Stimulated activated naive B cell treated with anti-CD40 and anti-IgM and Interleukin-4, amounts not matched to agents 10 μg/mL and 1 μg/mL and 100 μg/mL, for 72 hours (primary cell): ENCODE measurements at places on chromosomes 3 and 15.

- no peak for DNase-seq
These were observed 85.2 kb upstream of the PRR23C start for GRCh38 chr3:139129892-139130291.

GRCh38 chr3:14946739-14947099, 664 bp upstream of the NR2C2 start:
- DNase-seq, result no peak

DNA sequence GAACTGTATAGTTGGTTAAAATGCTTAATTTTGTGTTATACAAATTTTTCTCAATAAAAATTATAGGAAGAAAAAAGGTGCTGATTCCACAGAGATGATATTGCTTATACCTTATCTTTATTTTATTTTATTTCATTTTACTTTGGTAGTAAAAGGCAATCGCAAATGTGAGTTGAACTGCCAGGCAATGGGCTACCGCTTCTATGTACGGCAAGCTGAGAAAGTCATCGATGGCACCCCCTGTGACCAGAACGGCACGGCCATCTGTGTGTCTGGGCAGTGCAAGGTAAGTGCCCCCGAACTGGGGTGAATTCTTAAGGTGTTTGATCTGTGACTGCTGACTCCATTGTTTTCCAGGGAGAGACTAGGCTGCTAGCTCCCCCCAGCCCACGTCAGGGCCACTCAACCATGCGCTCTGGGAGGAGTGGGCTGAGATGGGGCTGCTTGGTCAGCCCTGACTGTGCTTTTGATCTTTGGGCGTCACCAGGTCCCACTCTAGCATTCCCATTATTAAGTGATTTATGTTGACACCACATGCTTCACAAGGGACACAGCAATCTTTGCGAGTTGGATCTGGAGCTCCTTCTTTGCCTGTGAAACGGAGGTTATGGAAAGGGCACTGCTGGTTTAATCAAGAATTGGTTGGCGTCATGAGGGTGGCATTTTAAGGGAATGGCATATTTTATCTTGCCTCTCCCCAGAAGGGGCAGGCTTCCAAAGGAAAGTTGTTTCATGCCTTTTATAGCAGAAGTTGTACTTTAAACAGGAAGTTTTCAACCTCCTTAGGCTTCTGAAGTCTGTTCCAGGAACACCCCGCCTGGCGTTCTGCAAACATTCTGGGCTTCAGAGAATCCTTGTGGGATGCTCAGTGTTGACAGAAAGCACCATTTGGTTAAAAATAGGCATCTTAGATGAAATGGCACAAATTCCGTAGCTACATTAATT, 296.5 kb downstream of the THSD4 start:
- DNase-seq, result no peak

DNA sequence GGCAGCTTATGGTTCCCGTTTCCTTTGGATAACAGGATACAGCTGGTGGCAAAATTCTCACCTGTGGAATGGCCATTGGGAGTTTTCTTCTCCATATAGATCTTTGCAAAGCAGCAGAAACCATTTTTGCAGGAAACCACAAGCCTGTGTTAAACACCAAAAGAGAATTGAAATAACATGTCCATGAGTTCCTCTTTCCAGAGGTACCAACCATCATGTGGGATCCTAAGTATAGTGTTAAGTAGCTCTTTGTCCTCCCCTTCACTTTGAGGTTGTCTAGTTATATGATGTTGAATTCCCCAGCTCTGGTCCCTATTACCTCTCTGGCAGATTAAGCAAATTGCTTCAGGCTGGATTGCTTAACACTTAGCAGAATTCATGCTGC, 94.9 kb downstream of the AKAP13 start:
- DNase-seq, result no peak

DNA sequence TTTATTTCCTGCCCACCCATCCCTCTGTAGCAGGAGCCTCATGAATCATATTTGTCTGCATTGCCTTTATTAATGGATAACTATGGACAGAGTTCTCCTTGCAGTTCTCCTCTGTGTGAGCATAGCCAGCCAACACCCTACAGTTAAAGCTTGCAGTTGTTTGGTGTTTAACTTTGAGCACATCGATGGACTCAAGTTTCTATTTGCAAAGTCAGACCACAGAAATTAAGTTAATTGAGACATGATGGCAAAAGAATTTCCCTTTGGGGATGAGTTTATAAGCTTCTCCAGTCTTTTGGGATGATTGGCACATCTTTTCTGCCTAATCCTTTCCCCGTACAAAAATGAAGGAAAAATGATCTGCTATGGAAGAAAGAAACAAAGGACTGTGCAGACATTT, 398.9 kb upstream of the THBS1 start:
- no peak for DNase-seq

- no peak for DNase-seq
These were observed 292.1 kb downstream of the FGF12 start for GRCh38 chr3:192435241-192435640.

DNA sequence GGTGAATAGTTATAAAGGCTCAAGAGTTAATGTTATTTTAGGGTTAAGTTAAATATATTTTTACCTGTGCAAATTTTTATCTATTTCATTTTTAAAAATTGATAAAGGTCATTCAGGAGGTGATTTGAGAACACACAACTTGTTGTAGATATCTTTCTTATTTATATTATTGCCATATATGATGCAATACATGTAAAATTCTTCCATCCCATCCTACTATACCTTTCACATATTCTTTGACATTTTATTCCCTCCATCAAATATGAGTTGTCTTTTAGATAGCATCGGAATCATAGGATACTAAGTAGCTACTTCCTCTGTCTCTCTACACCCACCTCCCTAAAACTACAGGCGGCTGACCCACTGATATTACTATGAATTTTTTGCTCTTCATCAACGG, 734.1 kb downstream of the FHIT start:
- no peak for DNase-seq

DNA sequence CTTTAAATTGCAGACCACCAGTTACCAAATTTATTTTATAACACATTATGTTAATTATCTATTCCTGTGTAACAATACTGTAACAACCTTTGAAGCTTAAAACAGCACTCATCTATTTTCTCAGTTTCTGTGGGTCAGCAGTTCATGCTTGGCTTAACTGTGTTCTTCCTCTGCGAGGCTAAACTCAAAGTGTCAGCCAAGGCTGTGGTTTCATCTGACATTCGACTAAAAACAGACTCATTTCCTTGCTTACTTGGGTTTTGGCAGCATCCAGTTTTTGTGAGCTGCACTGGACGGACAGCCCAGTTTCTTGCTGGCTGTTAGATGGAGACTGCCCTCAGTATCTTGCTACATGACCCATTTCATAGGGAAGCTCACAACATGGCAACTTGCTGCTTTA, 247.3 kb upstream of the KCNH8 start:
- DNase-seq, result peak; percentile 21

DNA sequence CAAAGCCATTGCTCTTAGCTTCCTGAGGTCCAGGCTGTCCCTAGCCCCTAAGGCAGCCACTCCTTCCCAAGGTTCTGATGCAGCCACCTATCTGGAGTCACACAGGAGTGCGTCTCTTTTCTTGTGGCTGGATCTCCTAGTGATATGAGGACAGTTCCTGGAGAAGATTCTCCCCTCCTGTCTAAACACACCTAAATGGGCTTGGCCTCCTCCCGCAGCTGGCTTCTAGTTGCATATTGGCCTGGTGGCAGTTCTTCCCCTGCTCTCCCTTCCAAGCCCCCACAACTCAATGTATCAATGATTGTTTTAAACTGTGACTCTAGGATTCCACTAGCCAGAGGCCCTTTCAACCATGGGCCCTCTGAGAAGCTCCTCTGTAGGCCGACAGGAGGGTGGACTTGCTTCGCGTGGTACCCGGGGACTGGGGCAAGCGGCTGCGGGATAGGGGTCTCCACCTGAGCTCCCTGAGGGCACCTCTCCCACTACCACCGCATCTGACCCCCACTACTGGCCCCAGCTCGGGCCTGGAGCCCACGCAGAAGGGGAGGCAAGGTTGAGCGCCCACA, 1.4 kb downstream of the ITGA11 start:
- no peak for DNase-seq

- DNase-seq, result no peak
These were observed 12.6 kb upstream of the SPINK8 start for GRCh38 chr3:48345946-48346572.

DNA sequence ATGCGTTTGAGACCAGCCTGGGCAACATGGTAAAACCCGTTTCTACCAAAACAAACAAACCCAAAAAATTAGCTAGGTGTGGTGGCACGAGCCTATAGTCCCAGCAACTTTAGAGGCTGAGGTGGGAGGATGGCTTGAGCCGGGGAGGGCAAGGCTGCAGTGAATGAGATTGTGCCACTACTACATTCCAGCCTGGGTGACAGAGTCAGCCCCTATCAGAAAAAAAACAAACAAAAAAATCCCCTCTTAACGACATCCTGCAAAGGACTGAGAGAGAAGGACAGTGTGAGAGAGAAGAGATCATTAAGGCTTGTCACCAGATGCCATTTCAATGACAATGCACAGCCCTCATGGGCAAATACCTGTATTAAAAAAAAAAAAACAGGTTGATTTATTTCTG, 266.7 kb upstream of the ATP10A start:
- DNase-seq, result no peak

GRCh38 chr3:42518800-42519567, 16.5 kb downstream of the VIPR1 start:
- DNase-seq, result no peak

- DNase-seq, result no peak
These were observed 280.3 kb upstream of the PROK2 start for GRCh38 chr3:72065236-72065635.

DNA sequence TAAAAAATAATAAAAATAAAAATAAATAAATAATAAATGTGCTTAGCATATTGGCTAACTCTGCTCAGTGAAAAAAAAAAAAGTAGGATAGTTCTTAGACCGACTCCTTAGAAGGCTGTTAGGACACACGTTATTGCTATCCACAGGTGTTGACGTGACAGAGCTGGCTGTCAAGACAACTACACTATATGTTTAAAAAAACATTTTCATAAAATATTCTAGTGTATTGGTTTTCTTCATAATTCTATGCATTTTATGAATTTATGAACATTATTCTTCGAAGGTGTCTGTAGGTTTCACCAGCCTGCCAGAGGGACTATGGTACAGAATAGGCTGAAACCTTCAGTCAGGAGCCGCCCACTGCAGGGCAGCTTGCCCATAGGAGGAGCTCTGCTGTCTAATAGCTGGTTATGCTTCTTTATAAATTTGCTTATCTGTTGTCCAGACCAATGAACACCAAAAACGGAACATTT, 9.2 kb downstream of the TM4SF1 start:
- no peak for DNase-seq

DNA sequence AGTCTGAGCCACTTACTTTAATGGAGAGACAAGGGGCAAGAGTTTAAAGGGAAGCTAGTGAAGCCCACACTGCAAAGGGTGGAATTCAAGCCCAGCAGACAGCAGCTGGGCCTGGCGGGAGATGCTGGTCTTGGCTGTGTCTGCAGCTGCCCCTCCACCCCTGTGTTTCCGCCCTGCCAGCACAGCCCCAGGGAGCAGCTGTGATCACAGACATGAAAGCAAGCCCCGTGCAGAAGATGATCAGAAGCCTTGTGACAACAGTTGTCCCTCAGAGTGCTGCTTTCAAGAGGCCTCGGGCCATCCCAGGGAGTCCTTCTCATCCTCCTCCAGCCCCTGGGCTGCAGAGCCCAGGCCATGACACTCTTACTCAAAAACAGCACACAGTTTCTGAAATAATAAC, 24.1 kb upstream of the SLC6A1 start:
- no peak for DNase-seq

- no peak for DNase-seq
These were observed 70.7 kb downstream of the CACNA2D3 start for GRCh38 chr3:54193093-54193492.

- no peak for DNase-seq
These were observed 36.4 kb upstream of the DNAJC13 start for GRCh38 chr3:132380920-132381319.

DNA sequence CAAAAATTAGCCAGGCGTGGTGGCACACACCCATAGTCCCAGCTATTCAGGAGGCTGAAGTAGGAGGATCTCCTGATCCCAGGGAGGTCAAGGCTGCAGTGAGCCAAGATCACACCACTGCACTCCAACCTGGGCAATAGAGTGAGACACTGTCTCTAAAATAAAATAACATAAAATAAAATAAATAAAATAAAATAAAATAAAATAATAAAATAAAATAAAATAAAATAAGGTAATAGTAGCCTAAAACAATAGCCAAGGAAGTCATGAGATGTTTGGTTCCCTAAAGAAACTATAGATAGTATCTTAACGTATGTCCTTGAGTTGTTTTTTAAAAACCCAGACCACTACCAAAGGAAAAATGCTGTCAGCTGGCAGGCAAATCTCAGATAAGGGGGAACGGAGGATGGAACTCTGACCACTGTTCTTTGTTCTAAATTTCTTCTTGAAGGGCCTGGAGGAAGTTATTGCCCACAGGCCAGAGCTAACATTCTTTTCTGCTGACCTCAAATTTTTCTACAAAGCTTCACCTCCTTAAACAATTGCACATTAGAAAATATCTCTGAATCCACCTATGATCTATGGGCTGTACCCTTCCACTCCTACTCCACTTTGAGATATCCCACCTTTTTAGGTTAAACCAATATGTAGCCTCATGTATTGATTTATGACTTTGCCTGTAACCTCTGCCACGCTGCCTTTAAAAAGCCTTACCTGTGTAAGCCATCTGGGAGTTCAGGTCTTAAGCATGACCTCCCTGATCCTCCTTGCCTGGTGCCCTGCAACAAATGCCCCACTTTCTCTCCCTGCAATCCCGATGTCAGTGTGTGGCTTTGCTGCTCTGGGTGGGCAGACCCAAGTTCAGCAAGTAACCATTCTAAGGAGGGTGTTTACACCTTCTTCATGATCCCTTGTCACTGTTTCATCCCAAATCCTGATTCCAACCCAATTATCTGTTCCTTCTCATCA, 126.2 kb upstream of the BHLHE40 start:
- no peak for DNase-seq

GRCh38 chr3:150410311-150411105, 2.4 kb downstream of the TSC22D2 start:
- DNase-seq, result no peak

DNA sequence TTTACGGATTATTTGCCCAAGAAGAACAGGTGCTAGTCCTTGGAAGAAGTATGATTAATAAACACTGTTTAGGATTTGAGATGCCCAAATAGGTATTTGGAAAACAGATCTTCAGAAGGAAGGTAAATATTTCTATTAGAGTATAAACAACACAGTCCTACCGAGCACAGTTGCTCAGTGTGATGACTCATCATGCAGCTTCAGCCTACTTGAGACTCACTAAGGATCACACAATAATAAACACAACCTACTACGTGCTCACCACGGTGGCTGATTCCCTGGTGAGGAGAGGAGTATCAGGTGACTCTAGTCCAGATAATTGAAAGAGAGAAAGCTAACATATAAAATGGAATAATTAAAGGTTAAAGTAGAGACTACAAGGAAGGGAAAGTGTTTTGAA, 72.0 kb downstream of the PDZRN3 start:
- no peak for DNase-seq

GRCh38 chr15:76164602-76165001, 104.8 kb downstream of the TMEM266 start:
- DNase-seq, result no peak

GRCh38 chr15:95605098-95605497, 725.4 kb upstream of the NR2F2 start:
- DNase-seq, result no peak
